Activated CD4-positive, CD25-positive, alpha-beta regulatory T cell treated with anti-CD3 and anti-CD28 coated beads, Interleukin-2, amount 50 U/mL, for 24 hours (primary cell): ENCODE measurements at places on chromosomes 6 and 20.

DNA sequence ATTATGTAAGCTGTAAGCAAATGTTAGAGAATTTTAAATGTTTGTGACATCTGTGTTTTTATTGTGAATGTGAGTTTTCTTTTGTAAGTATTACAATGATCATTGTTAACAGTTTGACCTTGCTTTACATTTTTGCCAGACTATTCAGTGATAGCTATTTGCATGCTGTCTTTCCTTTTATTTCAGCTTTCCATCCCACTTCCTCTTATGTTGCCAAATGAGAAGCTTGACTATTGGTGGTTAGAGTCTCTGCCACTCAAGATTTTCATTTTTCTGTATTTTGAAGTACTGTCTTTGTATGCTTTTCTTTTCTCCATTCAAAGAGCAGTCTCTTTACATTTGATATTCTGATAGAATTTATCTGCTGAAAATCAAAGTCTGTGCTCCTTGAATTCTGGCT, 104.1 kb downstream of the PRIM2 start:
- no peak for ATAC-seq

DNA sequence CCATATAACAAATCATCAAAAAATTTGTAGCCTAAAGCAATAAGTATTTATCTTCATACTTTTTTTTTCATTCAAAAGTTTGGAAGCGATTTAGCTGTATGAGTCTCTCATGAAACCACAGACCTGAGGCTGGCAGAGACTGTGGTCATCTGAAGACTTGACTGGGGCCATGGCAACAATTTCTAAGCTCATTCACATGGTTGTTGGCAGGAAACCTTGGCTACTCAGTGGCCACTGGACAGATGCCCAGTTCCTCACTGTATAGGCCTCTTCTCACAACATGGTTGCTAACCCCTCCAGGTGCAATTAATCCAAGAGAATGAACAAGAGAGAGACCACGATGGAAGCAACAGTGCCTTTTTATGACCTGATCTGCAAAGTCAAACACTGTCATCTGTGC, 235.9 kb downstream of the BTBD3 start:
- ATAC-seq: no peak

GRCh38 chr6:37738216-37738615, 40.5 kb upstream of the MDGA1 start:
- ATAC-seq: no peak

GRCh38 chr6:91560409-91560808, 973.5 kb upstream of the MAP3K7 start:
- ATAC-seq: no peak

GRCh38 chr6:125078602-125079321, 74.8 kb upstream of the TPD52L1 start:
- ATAC-seq: no peak

GRCh38 chr6:26173836-26174145, 86.6 kb downstream of the HFE start:
- ATAC-seq: no peak
